ENCODE measurements at places on chromosomes 1 and 21. TPM values are rescaled to one million over a fixed set of nuclear protein-coding genes. Genes with fewer than 3 reads are reported as not detected.

Gene OR2L8
- total RNA-seq: not detected

Gene S100A5
- total RNA-seq: not detected

Gene CLCA4
- total RNA-seq: not detected

Gene USH2A
- 0.89 TPM for total RNA-seq

Gene ORC1
- 23.3 TPM for total RNA-seq

Gene OR2L5
- total RNA-seq: 0.25 TPM

Gene CAPN8
- 1.5 TPM for total RNA-seq

Gene WNT2B
- 3.8 TPM for total RNA-seq

Gene VCAM1
- 0.38 TPM for total RNA-seq

Gene ZNF593
- total RNA-seq: 33.2 TPM

Gene FOXD2
- 0.87 TPM for total RNA-seq

Gene B3GALT5
- total RNA-seq: 0.25 TPM

Gene NBPF20
- total RNA-seq: 6.4 TPM

Gene COL24A1
- total RNA-seq: 0.42 TPM

Gene PTPN14
- 43.4 TPM for total RNA-seq

Gene HSF2BP
- 1.3 TPM for total RNA-seq

Gene TFF2
- not detected for total RNA-seq

Gene SERINC2
- 15.0 TPM for total RNA-seq

Gene LRRC71
- total RNA-seq: 1.3 TPM

Gene SPAG17
- total RNA-seq: 15.5 TPM

Gene TSPAN2
- not detected for total RNA-seq

Gene KIF17
- 11.5 TPM for total RNA-seq

Gene DDAH1
- 69.7 TPM for total RNA-seq

Gene UBL4B
- 0.25 TPM for total RNA-seq

Gene ASH1L
- 50.4 TPM for total RNA-seq

Gene PPFIA4
- 30.7 TPM for total RNA-seq

Gene TINAGL1
- 9.4 TPM for total RNA-seq

Gene SIM2
- total RNA-seq: 1.3 TPM

Gene DPYD
- 12.9 TPM for total RNA-seq

Gene VAV3
- total RNA-seq: 1.9 TPM

Gene FNDC5
- 36.5 TPM for total RNA-seq

Gene KRTAP6-2
- not detected for total RNA-seq

Gene UTS2
- not detected for total RNA-seq

Gene KCND3
- total RNA-seq: 2.3 TPM

Gene CFAP141
- total RNA-seq: not detected

Gene RGS13
- 2.9 TPM for total RNA-seq

Gene MEGF6
- total RNA-seq: 2.5 TPM

Gene GBP1
- 1.3 TPM for total RNA-seq

Gene NBPF4
- total RNA-seq: 0.19 TPM

Gene IBA57
- 5.2 TPM for total RNA-seq

Gene LMOD1
- total RNA-seq: 0.16 TPM

Gene SLC6A17
- total RNA-seq: 1.7 TPM

Gene RGS5
- total RNA-seq: 6.1 TPM

Gene DHDDS
- 52.9 TPM for total RNA-seq

Gene RNF186
- total RNA-seq: not detected

Gene KLF17
- not detected for total RNA-seq

Gene PDC
- 0.90 TPM for total RNA-seq

Gene EIF2D
- total RNA-seq: 36.6 TPM

Gene NCAM2
- 2.3 TPM for total RNA-seq

Gene THEM5
- 1.1 TPM for total RNA-seq

Gene PALMD
- total RNA-seq: 40.4 TPM
